ENCODE measurements at places on chromosomes 12 and 14.

- DNase-seq: no peak
Measured at GRCh38 chr14:45201905-45202304, 51.1 kb downstream of the MIS18BP1 start.

GRCh38 chr14:54362089-54362504 is 34.7 kb upstream of the CDKN3 start:
- no peak for DNase-seq

DNA sequence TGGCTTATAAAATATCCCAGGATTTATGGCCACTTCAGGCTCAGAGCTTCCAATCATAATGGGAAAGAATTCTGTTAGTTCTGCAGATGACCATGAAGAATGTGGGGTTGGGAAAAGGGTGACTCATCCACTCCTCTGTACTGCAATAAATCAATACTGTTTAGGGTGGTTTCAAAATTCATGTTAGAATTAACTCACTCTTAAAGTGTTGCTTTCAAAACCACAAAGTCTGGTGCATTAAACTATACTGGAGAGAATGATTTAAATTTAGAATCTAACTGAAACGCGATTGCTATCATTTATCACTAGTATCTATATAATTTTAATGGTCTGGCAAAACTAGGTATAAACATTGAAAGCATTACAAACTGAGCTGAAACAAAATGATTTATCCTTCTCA is 798 bp downstream of the CCDC198 start:
- no peak for DNase-seq

- no peak for DNase-seq
Measured at GRCh38 chr12:53208877-53209463, 1.9 kb upstream of the ITGB7 start.

DNA sequence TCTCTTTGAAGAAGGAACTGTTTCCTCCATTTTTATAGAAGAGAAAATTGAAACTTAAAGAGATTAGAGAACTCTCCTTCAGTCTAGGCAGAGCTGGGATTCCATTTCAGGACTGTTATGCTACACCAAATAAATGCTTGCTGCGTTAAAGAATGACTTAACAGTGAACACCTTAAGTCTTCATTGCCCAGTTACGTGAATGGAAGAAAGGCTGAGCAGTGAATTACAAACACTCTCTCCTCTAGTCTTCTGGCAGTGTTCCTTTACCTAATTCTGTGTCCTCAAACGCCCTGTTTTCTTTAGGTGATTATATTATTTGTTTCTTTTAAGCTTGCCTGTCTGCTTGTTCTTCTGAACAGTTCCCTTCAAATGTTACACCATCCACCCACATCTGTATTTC is 59.7 kb downstream of the RCOR1 start:
- DNase-seq: no peak

DNA sequence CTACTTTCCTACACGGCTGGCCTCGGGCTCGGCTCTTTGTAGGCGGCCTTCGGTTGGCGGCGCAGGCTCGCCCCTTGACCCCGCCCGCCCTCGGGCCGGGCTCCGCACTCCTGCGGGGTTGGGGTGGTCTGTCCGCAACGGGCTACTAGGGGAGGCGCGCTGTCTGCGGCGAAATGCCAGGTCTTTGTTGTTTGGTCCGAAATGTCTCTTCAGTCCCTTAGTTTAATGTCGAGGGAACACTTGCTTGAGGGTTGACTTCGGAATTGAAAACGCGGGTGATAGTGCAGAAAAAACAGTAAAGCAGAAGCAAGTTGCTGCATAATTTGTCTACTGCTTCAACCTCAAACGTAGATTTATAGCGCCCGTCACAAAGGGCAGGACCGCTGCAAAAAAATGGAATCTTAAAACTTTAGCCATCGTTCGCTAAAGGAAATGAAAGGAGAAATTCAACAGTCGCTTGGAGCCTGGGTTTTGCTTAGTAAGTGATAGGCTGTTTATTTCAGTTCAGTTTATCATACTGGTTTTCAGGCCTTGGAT is 390 bp downstream of the JKAMP start:
- DNase-seq: no peak

DNA sequence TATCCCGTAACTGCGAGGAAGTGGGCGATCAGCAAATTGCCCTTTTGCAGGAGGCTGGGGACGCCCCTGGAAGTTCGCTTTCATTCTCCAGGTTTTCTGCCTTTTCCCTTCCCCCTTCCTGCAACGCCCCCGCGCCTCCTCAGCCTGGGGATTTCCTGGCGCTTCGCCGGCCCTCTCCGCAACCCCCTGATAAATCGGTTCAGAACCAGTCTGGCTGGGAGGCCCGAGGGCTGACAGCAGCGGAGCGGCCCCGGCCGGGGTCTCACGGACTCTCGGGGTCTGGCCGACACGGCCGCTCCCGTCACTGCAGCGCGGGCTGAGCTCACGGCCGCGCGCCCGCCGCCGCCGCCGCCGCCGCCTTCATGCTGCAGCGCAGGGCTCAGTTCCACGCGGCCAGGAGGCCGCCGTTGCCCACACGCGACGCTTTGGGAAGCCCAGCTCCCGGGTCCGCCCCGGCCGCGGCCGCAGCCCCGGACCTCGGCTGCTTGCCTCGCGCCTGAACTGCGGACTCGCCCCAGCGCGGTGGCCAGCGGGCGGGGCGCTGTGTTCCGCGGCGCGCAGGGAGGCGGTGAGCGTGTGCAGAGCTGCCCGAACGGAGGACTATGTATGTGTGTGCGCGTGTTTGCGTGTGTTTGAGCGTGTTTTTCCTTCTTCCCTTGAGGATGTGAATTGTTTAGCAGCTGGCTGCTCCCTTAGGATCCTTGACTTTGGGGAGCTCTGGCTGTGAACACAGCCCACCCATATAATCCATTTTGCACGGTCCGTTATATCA is at the start of gene LRFN5:
Gene LRFN5 (plus strand): TSS at position 345 of the 772 bp plus-strand sequence.
- DNase-seq: peak; percentile 59

GRCh38 chr12:65822732-65823512 is 1.4 kb upstream of the HMGA2 start:
- DNase-seq: no peak

- DNase-seq: no peak
Measured at GRCh38 chr12:124750787-124751471, 112.7 kb downstream of the SCARB1 start.

All from upper lobe of right lung (tissue), 1 donor.